ENCODE measurements at places on chromosomes 12 and 14.

DNA sequence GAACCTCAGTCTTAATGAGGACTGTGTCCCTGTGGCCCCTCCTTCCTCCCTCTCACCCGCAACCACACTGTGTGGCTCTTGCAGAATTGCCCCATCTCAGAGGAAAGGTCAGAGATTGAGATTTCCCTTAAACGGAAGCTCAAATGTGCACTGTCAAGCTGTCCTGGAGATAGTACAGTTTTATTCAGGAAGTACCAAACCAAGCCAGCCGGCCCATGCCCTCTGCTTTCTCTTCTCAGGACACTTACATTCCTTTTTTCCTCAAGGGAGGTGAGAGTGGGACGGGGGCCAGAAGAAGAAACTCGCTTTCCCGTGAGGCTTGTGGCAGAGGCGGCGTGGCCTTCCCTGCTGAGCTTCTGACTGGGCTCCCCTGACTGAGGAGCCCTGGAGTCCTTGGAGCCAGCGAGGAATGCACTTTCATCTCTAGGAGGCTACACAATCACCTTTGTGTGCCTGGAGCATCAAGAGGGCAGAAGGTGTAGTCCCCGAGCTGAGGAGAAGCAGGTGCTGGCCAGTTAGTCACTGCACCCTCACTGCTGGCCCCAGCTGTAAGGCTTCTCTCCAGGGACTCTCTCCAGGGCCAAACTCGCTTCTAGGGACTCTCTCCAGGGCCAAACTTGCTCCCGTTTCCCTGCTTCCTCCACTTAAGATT is 24.1 kb upstream of the ATP2A2 start:
- no peak for DNase-seq

DNA sequence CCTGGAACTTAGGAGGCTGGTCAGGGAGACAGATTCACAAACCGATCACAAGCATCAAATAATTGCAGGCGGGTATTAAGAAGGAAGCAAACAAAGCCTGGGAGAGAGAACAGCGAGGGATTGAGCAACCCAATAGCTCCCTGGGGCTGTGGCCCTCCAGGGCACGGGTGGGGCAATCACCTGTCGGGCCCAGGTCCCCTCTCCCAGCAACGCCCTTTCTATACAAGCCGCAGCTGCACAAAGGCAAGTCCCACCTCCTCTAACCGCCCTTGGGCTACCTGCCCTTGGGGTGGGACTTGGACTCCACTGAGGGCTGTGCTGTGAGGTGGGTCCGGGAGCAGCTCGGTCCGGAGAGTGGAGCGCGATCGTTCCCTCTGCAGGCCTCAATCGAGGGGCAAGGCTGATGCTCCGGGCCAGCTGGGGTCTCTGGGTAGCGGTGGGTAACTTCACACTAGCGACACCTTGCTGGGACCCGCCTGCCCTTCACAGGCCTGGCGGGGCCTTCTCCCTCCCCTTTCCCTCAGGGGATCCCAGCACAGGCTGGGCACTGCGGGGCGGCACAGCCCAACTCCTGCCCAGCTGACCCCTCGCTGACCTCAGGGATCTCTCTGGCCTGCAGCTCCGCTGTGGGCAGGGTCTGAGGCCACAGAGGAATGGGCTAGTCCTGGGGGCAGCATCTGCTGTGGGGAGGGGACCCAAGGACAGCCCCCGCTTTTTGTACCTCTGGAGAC is 8.0 kb downstream of the PHB2 start:
- DNase-seq: no peak

GRCh38 chr14:54647378-54647777 is 80.5 kb downstream of the SAMD4A start:
- DNase-seq: no peak

DNA sequence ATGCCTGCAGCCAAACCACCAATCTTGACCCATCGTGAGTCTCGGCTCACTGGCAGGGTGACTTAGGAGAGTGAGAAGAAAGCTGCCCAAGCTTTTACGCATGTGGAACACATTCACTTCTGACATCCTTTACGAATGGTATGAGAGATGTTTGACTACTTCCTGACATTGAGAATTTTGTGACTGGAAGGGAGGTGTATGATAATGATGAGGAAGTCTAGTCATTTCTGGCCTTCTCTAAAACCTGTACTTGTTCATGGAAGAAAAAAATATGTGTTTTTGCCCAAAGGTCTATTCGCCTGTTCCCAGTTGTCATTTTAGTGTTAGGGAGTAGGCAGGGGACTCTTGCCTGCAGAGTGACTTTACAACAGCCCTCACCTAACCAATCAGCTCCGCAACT is 227.2 kb upstream of the ATP2B1 start:
- DNase-seq: no peak

DNA sequence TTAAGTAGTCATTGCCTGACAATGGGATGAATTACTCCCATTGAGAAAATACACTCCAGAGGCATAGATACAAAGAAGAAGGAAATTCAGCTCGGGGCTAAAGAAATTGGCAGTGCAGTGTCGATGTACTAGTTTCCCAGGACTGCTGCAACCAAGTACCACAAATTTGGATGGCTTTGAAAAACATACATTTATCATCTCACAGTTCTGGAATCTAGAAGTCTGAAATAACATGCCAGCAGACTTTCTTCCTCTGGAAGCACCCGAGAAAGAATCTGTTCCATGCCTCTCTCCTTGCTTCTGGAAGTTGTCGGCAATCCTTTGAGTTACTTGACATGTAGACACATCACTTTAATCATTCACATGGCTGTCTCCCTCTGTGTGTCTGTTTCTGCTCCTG is 101.9 kb downstream of the TMTC3 start:
- no peak for DNase-seq

DNA sequence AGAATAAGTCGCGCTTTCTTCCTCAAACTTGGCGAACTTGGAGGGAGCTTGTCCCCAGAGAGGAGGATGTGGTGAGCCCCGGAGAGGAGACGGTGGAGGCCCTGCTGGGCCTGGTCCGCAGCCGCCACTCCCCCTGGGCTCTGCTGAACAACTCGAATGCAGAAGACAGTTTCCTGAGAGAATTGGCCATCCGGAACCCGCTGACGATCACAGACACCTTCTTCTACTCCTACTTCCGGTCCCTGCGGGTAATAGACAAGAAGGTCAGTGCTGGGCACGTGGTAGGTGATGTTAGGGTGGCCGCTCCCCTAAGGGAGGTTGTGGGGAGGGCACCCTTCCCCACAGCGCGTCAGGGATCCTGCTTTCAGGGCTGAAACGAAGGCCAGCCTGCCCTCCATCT is 1.6 kb downstream of the LRRC43 start:
- no peak for DNase-seq

DNA sequence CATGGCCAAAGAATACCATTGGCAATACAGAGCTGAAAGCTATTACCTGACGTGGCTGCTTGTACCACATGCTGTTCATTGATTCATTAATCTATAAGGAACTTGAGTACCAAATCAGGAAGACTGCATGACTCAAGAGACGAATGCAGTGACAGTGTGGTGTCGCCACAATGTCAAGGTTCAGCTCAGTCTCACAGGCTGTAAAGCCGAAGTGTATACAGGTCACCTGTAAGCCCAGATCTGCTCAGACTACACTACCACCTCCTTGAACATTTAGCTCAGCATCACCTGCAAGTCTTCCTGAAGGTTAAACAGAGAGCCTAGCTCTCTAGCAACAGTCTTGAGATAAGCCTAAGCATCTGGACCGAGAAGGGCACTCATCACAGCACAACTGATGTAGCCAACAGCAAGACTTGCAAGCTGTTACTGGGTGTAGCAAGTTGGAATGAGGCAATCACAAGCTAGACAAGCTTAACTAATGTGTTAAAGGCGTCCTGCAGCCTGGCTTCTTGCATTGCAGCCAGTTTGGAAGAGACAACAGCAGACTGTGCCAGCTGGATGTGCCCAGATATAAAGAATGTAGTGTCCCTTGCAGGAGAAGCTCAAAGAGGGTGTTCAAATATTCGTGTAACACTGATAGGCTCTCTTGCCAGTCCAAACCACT is 21.0 kb downstream of the TMTC1 start:
- DNase-seq: no peak

DNA sequence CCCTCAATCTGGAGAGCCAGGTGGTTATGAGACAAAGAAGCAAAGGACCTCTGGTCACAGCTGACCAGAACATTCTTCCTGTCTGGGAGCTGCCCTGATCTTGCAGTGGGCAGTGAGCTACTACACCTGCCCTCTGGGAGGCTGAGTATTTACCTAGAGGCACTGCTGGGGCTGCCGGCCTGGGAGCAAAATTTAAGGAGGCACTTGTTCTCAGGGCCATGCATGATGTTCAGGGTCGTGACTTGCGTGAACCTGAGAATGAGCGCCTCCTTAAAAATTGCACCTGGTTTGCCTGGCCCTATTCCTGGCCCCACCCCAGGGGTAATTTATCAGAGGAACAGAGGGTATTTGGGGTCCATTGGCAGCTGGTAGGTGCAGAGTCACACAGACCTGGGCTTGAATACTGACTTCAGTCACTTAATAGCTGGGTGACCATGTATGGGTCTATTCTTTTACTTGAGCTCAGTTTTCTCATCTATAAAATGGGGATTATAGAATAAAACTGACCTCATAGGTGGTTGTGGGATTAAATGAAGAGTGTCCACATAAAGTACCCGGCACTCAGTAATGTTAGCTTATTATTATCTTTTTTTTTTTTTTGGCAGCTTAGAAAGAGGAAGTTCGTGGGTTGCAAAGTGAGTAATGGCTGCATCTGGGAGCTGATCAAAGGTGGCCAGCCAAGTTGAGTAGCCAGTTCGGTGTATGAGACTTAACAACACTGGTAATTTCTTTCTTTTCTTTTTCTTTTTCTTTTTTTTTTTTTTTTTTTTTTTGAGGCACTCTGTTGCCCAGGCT is 107.4 kb upstream of the MED13L start:
- no peak for DNase-seq

DNA sequence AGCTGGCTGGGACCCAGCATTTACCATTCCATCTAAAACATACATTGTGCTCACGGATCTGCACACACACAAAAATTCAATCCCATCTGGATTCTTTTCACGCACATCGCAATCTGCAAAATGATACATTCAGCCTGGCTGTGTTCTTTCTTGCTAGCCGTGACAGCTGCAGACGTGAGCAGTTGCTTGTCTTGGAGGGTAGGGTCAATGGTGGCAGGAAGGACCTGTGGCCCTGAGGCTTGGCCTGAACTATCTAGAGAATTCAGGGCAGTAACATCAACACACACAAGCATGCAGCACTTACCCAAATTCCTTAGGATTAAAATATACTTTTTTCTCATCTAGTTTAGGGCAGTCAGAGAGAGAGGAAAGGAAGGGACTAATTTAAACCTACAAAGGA is 72.0 kb downstream of the DICER1 start:
- DNase-seq: no peak

- DNase-seq: no peak
Observed at GRCh38 chr12:67482751-67483661, 165.5 kb upstream of the DYRK2 start.

DNA sequence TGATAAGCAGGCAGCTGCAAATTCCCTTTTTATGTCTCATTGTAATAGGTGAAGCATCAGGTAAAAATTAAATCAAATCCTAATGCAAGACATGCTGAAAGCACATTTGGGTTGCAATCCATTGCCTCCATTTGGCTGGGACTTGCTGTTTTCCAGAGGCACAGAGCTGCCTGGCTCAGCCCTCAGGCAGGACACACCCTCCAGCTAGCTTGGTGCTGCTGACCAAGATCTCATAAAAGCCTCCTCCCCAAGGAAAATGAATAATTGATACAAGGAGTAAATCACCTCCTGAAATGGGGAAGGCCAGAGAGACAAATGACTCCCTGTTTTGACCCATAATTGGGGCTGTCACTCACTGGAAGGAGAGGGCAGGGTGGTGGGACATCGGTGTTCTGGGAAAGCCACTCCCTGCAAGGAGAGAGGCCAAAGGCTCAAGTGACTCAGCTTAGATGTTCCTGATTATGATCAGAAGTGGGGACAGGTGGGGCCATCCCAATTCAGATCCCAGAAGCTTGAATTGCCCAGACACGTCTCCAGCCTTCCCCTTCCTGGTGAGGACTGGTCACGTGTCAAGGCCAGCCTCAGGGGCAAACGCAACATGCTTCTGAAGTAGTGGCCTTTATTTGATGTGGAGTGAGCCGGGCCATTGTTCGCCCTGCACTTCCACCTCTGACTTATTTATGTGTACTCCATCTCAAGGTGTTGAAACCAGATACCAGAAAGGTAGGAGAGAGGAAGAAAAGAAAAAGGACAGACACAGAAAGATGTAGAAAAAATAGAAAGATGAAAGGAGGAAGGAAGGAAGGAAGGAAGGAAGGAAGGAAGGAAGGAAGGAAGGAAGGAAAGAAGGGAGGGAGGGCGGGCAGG is 773.7 kb downstream of the BCL11B start:
- no peak for DNase-seq

DNA sequence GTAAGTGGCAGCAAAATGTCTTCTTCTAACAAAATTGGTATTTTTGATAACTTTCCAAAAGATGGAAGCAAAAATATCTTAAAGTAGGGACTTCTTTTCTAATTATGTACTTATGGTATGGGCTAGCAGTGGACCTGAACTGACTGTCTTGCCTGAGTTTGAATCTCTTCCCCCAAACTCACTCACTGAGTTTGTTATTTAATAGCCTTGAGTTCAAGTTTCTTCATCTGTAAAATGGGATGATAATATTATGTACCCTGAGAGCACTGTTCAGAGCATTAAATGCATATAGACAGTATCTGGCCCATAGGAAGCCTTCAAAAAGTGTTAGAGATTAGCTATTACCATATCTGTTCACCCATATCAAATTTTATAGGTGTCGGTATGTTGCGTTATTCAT is 210.4 kb upstream of the NUDT4 start:
- DNase-seq: no peak

- DNase-seq: no peak
Observed at GRCh38 chr12:48045965-48046518, 41.8 kb upstream of the COL2A1 start.

DNA sequence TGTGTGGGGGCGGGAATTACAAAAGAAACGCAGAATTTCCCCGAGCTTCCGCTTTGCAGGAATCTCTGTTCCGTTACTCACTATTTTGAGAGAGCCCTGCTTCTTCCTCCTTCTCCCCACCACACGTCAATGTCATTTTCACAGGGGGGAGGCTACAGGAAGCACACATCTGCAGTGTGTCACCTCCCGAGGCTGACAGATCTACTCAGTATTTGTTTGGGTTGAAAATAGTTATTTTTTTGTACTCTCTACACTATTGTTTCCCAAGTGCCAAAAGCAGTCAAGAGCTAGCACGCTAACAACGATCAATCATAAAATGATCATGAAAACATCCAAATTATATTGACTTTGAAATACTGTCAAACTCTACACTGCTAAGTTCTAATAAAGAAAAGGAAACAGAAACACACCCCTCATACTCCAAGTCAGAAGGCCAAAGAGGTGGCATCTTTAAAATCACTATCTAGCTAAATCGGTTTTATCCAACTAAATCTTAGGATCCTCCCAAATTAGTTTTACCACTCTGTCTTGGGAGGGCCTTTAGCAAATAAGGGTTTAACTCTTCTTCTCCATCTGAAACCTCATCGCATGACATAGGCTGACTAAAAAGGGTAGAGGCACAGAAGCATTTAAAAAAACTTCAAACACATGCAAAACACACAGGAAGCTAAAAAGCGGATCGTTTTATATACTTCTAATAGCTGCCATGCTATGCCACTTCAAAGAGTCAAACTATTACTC is 51.8 kb downstream of the FOXN3 start:
- DNase-seq: no peak

GRCh38 chr14:24403294-24403998 is 4.6 kb downstream of the NYNRIN start:
- DNase-seq: no peak

- no peak for DNase-seq
Observed at GRCh38 chr12:2904260-2904659, 13.6 kb downstream of the TULP3 start.
